GM23338 (cell line): ENCODE measurements at places on chromosomes 7 and 10. TPM values are rescaled to one million over a fixed set of nuclear protein-coding genes. Genes with fewer than 3 reads are reported as not detected.

The TWIST1 gene
- total RNA-seq: 0.12 and 0.24 TPM in 2 replicates

The CYP2C8 gene
- total RNA-seq: 2.1 and 4.1 TPM in 2 replicates

DNA sequence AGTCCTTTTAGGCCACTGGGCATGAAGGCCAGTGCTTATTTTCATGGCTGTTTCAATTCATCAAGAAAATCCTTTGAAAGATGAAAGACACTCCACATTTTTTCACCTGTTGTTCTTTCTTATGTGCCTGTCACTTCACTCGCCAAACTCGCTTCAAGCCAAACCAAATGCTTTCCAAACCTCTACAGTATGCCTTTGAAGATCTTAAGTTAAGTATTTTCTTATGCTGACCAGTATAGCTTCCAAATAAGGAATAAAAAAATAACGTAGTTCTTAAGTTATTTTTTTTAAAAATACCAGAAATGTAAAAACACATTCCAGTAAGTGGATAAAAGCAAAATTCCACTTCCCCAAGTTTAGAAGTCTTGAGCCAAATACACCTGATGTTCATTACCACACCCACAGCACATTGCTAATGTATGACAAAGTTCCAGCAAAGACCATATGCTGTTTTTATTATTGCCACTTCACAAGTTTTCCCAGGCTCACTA lies 186.1 kb downstream of the MTERF1 start:
- no peaks in the 10 kb centered on the region for H3K27me3 ChIP-seq
- no peak overlapping the region for H3K4me3 ChIP-seq
- no peak overlapping the region for H3K27ac ChIP-seq

The AIFM2 gene
- 3.1 and 3.2 TPM in 2 replicates for total RNA-seq

DNA sequence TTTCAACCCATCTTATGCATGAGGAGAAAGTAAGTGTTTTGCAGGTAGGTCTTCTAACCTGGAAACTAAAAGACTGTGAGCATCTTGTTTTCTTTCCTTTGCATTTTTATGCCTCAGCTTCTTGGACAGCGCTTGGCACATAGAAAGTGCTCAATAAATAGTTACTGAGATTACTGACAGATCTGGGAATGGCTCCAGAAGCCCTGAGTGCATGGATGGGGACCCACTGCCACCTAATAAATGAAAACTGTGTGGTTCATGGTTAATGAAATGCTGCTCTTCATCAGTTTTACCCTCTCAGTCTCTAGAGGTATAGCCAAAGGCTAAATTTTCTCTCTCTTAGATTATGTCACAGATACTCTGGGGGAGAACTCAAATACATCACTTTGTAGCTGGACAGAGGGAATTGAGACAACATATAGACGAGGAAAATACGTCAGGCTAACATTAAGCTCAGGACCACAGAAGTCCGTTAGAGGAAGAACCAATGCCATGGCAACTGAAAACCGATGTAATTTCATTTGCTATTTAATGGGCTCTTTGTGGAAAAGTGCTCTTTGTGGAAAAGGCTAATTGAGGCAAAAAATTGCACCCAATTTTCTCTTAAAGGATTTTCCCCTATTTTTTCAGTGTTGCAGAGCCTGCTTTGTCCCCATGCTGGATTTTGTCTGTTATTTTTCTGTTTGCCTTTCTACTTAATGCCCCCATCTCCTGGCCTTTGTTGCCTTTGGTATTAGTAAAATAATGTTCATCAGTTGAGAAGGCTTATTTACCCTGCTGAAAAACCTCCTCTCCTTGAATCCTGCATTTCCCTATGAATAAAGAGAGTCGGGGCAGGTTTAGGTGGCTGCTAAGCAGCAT lies 17.8 kb downstream of the ASB4 start:
- DNase-seq: no peak
- peak overlapping the region; percentile 20; the same call in 1 of the 2 replicates for H3K4me3 ChIP-seq
- peak overlapping the region; percentile 53; the same call in 1 of the 2 replicates for H3K27ac ChIP-seq
- H3K27me3 ChIP-seq: no peaks in the 10 kb centered on the region

DNA sequence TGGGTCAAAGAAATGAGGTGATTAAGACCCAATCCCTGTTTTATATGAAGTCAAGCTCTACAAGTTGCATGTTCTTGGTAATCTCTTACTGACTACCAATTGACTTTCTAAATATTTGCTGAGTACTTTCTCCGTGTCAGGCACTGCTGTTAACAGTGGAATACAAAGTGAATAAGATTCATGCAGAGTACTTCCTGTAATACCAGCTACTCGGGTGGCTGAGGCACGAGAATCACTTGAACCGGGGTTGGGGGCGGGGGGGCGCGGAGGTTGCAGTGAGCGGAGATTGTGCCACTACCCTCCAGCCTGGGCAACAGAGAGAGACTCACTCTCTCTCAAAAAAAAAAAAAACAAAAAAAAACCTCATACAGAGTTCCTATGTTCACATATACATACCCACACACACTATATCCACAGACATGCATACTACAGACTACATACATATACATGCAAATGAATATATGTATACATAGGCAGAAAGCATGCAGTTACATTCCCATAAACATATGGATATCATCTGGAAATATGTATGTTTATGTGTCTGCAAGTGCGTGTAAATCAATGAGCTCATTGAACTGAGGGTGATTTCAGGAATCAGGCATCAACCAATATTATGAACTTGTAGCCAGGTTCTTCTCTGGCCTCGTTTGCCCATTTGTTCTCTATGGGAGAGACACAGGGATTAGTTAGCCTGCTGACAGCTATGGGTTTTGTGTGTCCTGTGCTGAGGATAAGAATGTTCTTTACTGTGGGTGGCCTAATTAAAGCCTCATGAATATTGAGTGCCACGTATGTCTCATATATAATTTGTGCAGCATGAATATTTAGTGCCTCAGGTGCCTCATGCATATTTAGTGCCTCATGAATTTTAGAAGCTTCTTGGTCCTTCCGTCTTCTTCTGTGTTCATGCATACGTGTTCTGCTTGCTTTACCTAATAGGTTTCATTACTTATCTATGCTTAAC lies 73.9 kb downstream of the BICC1 start:
- H3K4me1 ChIP-seq: no peaks in the 10 kb centered on the region
- H3K4me3 ChIP-seq: no peak overlapping the region
- H3K36me3 ChIP-seq: no peaks in the 10 kb centered on the region
- no peak overlapping the region for H3K27ac ChIP-seq

DNA sequence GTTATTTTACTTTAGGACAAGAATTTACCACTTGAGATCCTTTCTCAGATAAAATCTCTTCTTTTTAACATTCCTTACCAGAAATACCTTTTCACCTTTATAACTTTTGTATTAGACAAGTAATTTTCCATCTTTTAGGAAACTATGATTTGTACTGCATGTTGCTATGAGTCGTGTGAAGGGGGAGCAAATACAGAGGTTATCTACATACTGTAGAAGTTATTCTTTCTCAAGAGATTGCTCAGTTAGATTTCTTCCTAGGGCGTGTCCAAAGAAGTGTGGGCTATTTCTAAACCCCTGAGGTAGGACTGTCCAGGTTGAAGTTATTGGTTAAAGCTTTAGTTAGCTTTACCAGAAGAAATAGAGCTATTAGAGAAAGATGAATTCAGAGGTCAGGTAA lies 30.2 kb upstream of the ARHGAP12 start:
- H3K4me3 ChIP-seq: no peak overlapping the region
- H3K36me3 ChIP-seq: no peaks in the 10 kb centered on the region
- H3K27me3 ChIP-seq: no peaks in the 10 kb centered on the region
- no peak for DNase-seq
- H3K4me1 ChIP-seq: no peaks in the 10 kb centered on the region

DNA sequence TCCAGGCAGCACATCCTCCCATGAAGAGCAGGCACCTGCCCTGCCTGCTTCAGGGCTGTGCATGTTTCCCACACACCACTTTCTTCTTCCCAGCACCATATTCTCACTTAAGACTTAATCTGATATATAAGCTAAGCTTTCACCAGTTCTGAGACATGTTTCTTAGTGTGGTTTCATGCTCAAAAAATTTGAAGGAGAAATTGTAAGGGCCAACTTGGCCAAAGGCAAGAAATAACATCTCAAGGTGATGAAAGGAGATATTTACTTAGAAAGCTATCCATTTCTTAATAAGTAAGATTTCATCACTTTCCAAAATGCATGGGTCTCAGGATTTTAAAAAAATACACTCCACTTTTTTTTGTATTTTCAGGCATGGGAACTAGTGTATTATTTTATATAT lies 468.1 kb upstream of the AKR1E2 start:
- H3K4me1 ChIP-seq: peaks cover 6% of the 10 kb centered on the region; the same call in 1 of the 2 replicates
- no peak for DNase-seq
- H3K36me3 ChIP-seq: no peaks in the 10 kb centered on the region
- no peak overlapping the region for H3K27ac ChIP-seq
- H3K27me3 ChIP-seq: no peaks in the 10 kb centered on the region
- no peak overlapping the region for H3K4me3 ChIP-seq

- H3K27ac ChIP-seq: no peak overlapping the region
- DNase-seq: no peak
- no peaks in the 10 kb centered on the region for H3K36me3 ChIP-seq
- H3K27me3 ChIP-seq: no peaks in the 10 kb centered on the region
- no peak overlapping the region for H3K4me3 ChIP-seq
These were observed 476.5 kb downstream of the SUGCT start for GRCh38 chr7:40611095-40611871.

The FEZF1 gene
- 1.7 and 2.3 TPM in 2 replicates for total RNA-seq

DNA sequence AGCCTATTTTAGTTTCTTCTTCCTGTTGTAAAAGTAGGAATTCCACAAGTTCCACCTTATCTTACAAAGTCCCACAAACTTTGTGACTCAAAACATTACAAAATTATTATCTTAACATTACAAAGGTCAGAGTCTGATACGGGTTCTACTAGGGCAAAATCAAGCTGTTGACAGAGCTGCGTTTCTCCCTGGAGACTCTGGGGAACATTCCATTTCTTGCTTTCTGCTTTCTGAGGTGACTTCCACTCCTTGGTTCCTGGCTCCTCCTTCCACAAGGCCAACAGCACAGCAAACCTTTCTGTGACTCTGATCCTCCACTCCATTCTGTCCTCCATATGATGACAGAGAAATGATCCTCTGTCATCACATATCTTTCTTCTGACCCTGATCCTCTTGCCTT lies 10.6 kb downstream of the OR2F1 start:
- no peak overlapping the region for H3K4me3 ChIP-seq
- H3K27ac ChIP-seq: no peak overlapping the region
- H3K27me3 ChIP-seq: no peaks in the 10 kb centered on the region
- DNase-seq: peak; percentile 6

DNA sequence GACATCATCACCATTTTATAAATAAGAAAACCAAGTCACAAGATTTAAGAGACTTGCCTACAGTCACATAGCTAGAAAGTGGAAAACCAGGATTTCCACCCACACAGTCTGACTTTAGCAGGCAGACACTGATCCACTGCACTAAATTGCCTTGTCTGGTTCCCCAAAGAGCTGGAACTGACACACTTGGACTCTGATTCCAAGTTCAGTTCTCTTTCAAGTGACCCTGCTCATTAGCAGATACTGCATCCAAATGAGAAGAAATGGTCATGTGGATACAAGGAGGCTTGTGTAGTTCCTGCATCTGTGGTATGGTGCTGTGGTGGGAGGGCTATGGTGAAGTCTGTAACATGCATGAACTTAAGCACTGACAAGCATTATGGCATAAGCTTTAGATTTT lies 180.1 kb upstream of the MKLN1 start:
- H3K36me3 ChIP-seq: no peaks in the 10 kb centered on the region
- no peak for DNase-seq
- H3K27me3 ChIP-seq: no peaks in the 10 kb centered on the region
- H3K27ac ChIP-seq: no peak overlapping the region

- H3K27me3 ChIP-seq: no peaks in the 10 kb centered on the region
- DNase-seq: no peak
- H3K27ac ChIP-seq: no peak overlapping the region
- no peaks in the 10 kb centered on the region for H3K4me1 ChIP-seq
These were observed 255.3 kb downstream of the FZD1 start for GRCh38 chr7:91519241-91520158.

DNA sequence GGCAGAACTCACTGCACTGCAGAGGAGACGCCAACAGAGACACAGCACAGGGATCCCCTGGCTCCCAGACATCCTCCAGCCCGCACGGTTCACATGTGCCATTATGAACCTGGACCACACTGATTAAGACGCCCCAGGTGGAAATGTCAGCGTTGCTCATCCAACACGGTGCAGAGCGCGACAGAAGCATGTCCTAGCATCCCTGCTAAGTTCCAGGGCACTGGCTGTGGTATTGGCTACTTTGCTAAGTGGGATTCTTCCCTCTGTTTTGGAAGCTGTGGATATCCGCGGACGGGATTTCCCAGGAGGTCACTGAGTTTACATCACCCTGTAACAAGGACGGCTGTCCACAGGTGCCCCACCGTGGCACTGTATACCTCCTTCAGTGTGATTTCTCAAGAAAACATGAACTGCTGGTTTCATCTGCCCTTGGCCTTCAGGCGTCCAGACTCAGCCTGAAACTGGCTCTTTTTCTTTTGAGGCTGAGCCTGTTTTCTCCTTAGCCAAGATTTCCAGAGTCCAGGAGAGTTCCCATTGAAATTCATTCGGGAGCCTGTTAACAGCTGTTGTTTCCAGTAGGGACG lies 324.0 kb downstream of the WDR37 start:
- 0 out of 2 replicates have a peak overlapping the region, but pooled peaks have one; percentile 22 for H3K27ac ChIP-seq
- H3K27me3 ChIP-seq: no peaks in the 10 kb centered on the region
- no peak for DNase-seq
- H3K4me3 ChIP-seq: no peak overlapping the region
- H3K4me1 ChIP-seq: peaks cover 20% of the 10 kb centered on the region

The CUEDC2 gene
- total RNA-seq: 37.0 and 39.2 TPM in 2 replicates

GRCh38 chr7:108663701-108664100 lies 94.0 kb downstream of the DNAJB9 start:
- no peak overlapping the region for H3K4me3 ChIP-seq
- H3K36me3 ChIP-seq: no peaks in the 10 kb centered on the region
- DNase-seq: no peak
- H3K27me3 ChIP-seq: no peaks in the 10 kb centered on the region

DNA sequence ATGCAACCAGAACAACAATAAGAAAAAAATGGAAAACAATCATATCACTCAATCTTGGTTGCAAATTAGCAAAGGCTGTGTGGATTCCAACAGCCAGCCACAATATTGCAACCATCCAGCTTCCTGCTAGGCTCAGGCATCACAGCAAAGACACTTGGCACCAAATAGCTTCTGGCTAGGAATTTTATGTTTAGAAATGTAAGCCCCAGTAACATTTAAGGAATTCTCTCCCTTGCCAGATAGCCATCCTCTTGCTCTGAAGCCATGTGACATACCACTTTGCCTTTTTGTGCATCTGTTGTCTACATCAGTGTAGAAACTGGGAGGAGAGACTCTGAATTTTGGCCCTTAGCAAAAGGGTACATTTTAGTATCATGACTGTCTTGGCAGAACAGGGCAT lies 22.2 kb downstream of the MKX start:
- H3K4me3 ChIP-seq: no peak overlapping the region
- H3K4me1 ChIP-seq: peaks cover 15% of the 10 kb centered on the region
- peak; percentile 21 for DNase-seq
- no peaks in the 10 kb centered on the region for H3K27me3 ChIP-seq

DNA sequence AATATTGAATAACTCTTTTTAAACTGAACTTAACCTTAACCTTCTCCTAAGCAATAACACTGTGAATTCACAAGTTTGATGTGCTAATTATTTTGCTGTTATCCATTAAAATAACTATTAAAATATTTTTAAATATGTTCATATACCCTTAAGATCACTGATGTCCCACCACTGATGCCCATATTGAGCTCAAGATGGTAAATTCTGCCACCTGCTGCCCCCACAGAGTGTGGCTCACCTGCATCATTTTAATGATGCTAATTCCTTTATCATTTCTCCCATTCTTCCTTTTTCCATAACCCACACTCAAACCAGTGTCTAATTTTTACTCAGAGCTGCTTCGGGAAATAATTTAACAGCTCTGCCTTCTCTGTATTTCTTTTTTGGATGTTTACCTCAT lies 82.3 kb upstream of the ARID5B start:
- H3K4me3 ChIP-seq: no peak overlapping the region
- H3K4me1 ChIP-seq: no peaks in the 10 kb centered on the region
- DNase-seq: no peak
- no peaks in the 10 kb centered on the region for H3K36me3 ChIP-seq
